Subcutaneous preadipocyte (primary cell): ENCODE measurements at places on chromosomes 2 and 18. TPM values are rescaled to one million over a fixed set of nuclear protein-coding genes. Genes with fewer than 3 reads are reported as not detected.

RESP18 gene
- total RNA-seq: not detected in 2 replicates

DSEL gene
- 71.7 and 119 TPM in 2 replicates for total RNA-seq

STON1 gene
- total RNA-seq: 3.3 and 7.4 TPM in 2 replicates

RIT2 gene
- total RNA-seq: not detected in 2 replicates

POU3F3 gene
- 0.37 and 18.2 TPM in 2 replicates for total RNA-seq

ACVR1C gene
- total RNA-seq: under 0.01 TPM in 1 of 2 replicates, not detected in the other

FAM161A gene
- total RNA-seq: 1.5 and 2.5 TPM in 2 replicates

AQP12B gene
- not detected in 2 replicates for total RNA-seq

COL4A3 gene
- under 0.01 TPM in 2 replicates for total RNA-seq

RGPD4 gene
- not detected in 2 replicates for total RNA-seq

FLACC1 gene
- total RNA-seq: 1.4 and 1.5 TPM in 2 replicates

STK17B gene
- total RNA-seq: 19.8 and 38.3 TPM in 2 replicates
